Activated CD4-positive, alpha-beta T cell treated with anti-CD3 and anti-CD28 coated beads, Interleukin-2, amount 50 U/mL, for 16 hours (primary cell): ENCODE measurements at places on chromosomes 2 and 18.

DNA sequence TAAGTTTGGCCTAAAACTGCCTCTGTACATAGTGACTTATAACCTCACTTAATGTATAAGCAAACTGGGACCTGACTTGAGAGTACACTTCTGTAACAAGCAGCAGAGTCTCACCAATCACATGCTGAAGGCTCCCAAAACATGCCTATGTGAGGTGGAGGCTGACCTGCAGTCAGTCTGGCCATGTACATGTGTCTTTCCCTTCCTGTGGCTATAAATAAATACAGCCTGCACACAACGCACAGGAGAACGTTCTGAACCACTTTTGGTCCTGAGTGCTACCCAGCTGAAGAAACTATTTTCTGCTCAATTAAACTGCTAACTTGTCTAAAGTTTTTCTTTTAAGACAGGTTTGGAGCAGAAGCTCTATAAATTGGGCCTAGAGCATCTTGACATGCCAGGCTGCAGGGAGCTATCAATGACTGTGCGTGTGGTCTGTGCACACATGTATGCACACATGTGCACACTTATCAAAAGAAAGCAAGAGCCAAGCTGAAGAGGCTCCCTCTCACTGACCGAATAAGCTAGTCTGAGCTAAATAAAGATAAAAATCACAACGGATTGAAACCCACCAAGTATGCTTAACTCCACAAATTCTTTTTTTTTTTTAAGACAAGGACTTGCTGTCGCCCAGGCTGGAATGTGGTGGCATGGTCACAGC is 15.0 kb downstream of the RNASEH1 start:
- no peak for DNase-seq

DNA sequence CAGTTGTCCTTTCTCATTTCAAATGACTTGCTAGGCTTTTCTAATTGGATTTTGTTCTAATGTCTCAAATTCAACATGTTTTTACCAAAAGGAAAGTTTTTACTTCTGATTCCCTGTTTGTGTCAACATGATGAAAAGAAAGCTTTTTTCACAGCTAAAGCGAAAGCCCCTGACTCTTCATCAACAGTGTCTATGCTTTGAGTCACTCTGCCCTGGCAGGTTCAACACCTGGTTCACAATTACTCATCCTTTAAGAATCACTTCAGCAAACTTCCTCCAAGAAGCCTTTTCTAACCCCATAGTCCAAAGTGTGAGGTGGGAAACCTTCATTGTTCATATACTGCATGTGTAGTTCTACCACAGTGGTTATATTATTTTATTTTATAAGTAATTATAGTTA is 7.6 kb upstream of the DSG2 start:
- peak; percentile 23 for DNase-seq

DNA sequence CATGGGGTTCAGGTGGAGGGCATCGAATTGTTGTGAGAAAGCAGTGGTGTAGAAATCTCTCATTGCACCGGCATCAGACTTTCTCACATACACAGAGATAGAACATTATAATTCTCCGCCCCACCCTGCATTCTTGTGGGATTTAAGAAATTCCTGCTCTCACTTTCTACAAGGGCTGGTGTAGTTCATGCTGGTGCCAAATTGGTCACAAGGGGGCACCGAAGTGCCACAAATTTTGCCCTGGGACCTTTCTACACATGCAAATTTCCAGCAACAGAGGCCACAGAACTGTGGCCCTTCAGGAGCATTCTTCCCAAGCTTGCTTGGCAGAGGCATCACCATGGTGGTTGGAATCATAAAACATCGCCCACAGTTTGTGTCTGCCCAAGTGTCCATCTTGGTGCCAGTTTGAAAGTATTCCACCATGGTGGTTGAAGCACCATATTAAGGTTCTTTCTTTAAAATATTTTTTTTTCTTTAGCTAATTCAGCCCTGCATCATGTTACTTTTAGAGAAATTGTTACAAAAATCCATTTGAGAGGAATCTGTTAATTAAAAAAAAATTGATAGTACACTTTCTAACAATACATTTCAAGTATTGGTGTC is 521.2 kb upstream of the FANCL start:
- DNase-seq, result peak; percentile 20

- DNase-seq, result peak; percentile 43
Measured at GRCh38 chr2:224570328-224570993, 14.7 kb downstream of the CUL3 start.

DNA sequence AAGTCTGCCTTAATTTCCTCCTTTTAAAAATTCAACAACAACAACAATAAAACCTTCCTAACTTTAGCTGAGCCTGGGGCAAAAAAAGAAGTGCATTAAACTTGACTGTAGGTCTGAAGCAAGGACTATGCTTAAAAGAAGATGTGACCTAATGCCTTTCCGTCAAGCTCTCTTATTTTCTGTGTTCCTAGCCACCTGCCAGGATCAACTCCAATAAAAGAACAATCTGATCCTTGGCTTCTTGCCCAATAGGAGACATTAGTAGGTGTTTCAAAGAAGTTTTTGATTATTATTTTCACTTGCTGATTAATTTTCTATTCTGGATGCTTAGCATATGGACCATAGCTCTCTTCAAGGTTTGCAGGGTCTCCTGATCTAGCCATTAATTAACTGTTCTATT is 237.5 kb downstream of the STK39 start:
- DNase-seq, result no peak

DNA sequence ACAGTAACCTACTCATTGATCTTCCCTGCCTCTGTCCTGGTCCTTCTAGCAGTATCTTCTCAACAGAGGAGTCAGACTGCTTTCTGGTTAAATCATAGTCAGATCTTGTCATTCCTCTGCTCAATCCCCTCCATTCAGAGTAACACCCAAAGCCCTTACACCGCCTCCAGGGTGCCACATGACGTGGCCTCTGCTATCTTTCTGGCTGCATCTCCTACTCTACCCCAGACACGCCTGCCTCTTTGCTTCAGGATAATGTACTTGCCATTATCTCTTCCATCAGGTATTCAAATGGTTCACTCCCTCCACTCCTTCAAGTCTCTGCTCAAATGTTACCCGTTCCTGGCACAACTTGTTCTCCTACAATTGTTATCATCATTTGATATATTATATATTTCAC is 36.3 kb upstream of the ACVR2A start:
- DNase-seq, result no peak

DNA sequence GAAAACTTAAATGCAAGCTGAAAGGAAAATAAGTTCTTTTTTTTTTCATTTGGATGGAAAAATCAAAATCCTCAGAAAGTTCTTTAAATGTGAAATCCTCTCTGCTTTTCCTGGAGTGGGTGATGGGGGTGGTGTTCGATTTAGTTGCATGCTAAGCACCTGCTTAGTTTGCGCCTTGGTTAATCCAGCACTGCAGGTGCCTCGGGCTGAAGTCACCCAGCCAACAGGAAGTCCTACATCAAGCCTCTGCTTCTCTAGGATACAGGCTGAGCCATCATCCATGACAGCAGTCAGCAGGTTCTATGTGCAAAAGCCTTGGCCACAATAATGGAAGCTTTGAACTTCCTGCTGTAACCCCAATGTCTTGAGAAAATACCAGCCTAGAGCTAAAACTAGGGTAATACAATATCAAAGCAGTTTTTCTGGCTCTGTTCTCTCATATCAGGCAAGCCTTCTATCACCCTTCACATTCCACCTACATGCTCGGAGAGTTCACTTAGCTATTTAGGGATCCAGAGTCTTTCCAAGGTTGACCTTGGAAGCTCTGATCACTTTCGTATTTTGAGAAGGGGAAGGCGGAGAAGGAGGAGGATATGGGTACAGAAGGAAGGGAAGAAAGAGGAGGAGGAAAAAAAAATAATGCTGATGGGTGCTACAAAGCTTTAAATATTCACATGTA is 116.1 kb upstream of the LRRTM1 start:
- DNase-seq, result no peak

DNA sequence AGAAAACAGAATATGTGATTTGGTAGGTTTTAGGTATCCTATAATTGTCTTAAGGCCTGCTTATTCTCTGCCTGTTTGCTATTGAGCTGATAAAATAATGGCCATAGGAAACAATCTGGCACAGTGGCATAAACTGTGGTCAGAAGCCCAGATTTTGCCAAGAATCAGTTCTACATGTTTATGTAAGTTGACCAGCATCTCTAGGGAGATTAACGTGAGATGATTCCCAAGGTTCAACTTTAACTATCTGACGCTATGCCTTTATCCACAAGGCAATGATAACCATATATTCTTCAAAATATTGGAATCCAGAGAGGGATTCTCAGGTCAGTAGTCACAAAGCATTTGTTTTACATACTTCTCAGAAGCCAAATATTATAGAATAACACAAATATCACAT is 25.6 kb downstream of the AP1S3 start:
- DNase-seq, result no peak

DNA sequence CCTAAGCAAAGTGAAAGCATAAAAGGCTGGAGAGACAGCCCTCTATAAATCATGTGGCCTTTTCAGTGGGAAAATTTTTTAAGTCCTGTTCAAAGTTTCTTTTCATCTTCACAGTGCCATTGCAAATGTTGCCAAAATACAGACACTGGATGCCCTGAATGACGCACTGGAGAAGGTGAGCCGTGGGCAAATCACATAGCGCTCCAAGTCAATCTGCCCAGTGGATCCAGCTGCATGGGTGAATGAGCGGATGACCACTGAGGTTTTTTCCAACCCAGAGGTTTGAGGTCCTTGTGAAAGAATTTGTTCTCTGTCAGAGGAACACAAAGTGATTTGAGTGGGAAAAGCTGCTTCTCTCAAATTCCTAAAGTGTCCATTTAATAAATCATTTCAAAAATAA is 11.8 kb downstream of the DAPL1 start:
- DNase-seq, result no peak

- no peak for DNase-seq
Measured at GRCh38 chr2:151862700-151863099, 34.5 kb upstream of the ARL5A start.

- DNase-seq, result peak; percentile 21
Measured at GRCh38 chr2:207869784-207870778, 100.4 kb upstream of the FZD5 start.

GRCh38 chr2:232075859-232076258 is 114.3 kb downstream of the DIS3L2 start:
- no peak for DNase-seq

DNA sequence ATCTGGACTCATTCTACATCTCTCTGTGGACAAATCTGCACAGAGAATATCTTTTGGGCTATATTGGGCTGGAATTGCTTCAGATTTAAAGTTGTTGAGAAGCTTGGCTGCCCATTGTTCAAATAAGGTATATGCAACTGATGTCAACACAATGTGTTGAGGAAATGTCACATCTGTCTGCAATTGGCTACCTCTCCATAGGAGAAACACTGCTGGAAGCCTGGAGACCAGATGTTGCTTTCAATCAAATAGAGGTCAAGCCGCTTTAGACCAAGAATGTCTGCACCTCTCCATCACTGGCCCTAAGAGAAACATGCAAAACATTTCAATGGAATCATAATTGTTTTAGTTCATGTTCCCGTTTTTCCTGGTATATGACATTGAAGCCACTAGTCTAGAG is 720.2 kb downstream of the SLC4A3 start:
- DNase-seq, result no peak

- no peak for DNase-seq
Measured at GRCh38 chr2:156199588-156199987, 132.9 kb downstream of the NR4A2 start.

DNA sequence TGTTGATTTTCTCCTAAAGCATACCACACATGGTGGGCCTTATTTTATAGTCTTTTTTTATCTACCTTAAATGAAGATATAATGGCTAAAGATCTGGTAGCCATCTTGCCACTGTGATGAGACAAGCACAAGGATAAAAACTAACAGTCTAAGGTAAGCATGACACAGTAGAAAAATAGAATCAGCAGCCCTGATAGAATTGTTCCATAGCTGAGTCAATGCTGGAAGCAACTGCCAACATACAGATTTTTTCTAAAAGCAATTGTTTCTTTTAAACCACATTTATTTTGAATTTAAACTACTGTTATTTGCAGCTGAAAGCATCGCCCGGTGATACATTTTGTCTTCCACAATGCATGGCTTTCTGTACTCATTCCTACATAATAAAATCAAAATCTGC is 1091.5 kb upstream of the CHAC2 start:
- DNase-seq, result no peak

GRCh38 chr2:159677654-159678053 is 34.7 kb upstream of the MARCHF7 start:
- DNase-seq, result no peak
